ENCODE measurements at places on chromosomes 12 and 14. TPM values are rescaled to one million over a fixed set of nuclear protein-coding genes. Genes with fewer than 3 reads are reported as not detected.

GRCh38 chr14:94481468-94482131 is 5.6 kb upstream of the SERPINA9 start:
- no peak overlapping the region for H3K27ac ChIP-seq
- no peak for DNase-seq
- H3K4me1 ChIP-seq = peaks cover 3% of the 10 kb centered on the region

DNA sequence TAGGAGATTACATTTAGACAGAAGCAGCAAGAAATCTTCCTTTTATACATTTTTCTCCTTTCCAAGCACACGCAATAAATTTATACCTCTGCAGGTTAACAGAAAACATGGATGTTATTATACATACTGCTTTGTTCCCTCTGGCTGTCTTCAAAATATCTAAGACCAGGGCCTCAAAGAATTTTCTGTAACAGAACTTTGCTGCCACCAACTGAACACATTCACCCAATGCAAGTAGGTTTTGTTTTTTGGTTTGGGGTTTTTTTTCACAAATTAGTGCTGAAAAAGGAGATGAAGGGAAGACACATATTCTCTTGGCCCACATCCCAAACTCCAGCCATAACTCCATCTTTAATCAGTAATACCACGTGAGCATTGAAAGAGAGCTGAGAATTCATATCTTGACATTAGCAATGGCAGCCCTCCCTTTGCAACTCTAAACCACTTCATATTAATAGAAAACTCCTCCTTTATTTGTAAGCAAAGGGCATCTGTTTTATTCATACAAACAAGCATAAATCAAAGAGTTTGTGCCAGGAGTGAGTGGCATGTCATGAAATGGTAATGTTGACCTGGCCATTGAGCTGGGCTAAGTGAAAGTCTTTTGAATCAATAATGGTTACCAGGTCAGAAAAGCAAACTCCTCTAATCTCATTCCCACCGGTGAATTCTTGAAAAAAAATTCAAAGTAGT is 150.8 kb upstream of the FSCB start:
- H3K36me3 ChIP-seq = no peaks in the 10 kb centered on the region
- H3K27me3 ChIP-seq = no peaks in the 10 kb centered on the region
- DNase-seq = peak; percentile 44
- H3K4me1 ChIP-seq = peaks cover 4% of the 10 kb centered on the region
- H3K27ac ChIP-seq = no peak overlapping the region
- H3K4me3 ChIP-seq = no peak overlapping the region

DNA sequence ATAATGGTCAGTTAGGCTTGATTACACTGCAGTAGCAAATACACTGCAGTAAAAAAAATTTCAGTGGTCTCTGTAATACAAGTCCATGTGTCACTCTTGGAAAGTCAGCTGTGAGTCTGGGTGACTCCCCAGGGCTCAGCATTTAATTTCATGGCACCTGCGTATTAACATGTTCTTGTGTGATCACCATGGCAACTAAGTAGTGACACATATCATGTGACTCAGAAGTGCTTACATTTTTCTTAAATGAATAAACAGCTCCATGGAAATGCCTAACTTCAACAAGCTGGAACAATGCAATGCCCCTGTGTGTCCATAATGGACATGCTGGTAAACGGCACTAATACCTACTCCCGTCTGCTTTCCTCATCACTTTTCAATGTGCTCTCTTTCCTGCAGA is 88.5 kb upstream of the ANO4 start:
- H3K27me3 ChIP-seq = no peaks in the 10 kb centered on the region
- H3K27ac ChIP-seq = peak overlapping the region; percentile 2
- no peak overlapping the region for H3K4me3 ChIP-seq
- no peak for DNase-seq

Gene AICDA
- not detected for total RNA-seq

Gene TEAD4
- 85.2 TPM for total RNA-seq

Gene ENDOU
- not detected for total RNA-seq

Data from endodermal cell (in vitro differentiated cells).